ENCODE measurements at places on chromosomes 1 and 21. TPM values are rescaled to one million over a fixed set of nuclear protein-coding genes. Genes with fewer than 3 reads are reported as not detected.

SLC45A1 gene
- total RNA-seq = 4.8 TPM

SPOCD1 gene
- total RNA-seq = 76.4 TPM

TMEM52 gene
- total RNA-seq = 0.15 TPM

TIE1 gene
- total RNA-seq = 0.17 TPM

ABCA4 gene
- not detected for total RNA-seq

AQP10 gene
- not detected for total RNA-seq

RGL1 gene
- total RNA-seq = 25.3 TPM

F13B gene
- total RNA-seq = not detected

SLC1A7 gene
- total RNA-seq = 1.2 TPM

CD247 gene
- total RNA-seq = not detected

PRAMEF9 gene
- not detected for total RNA-seq

RERE gene
- total RNA-seq = 41.0 TPM

FCMR gene
- not detected for total RNA-seq

SEMA6C gene
- total RNA-seq = 1.2 TPM

GIPC2 gene
- total RNA-seq = 0.33 TPM

WNT3A gene
- not detected for total RNA-seq

AK4 gene
- 23.4 TPM for total RNA-seq

METTL18 gene
- total RNA-seq = 8.9 TPM

MIXL1 gene
- total RNA-seq = not detected

SELL gene
- total RNA-seq = 0.15 TPM

GPR25 gene
- total RNA-seq = not detected

OLFM3 gene
- not detected for total RNA-seq

ARMH1 gene
- total RNA-seq = 1.3 TPM

RAB7B gene
- total RNA-seq = 12.4 TPM

NHLH2 gene
- not detected for total RNA-seq

SERINC2 gene
- total RNA-seq = 38.9 TPM

RAB25 gene
- total RNA-seq = not detected

TXNDC12 gene
- total RNA-seq = 31.6 TPM

NBL1 gene
- 117 TPM for total RNA-seq

ZNF691 gene
- total RNA-seq = 10.5 TPM

TNNI3K gene
- total RNA-seq = 1.8 TPM

CACNA1E gene
- not detected for total RNA-seq

SPRR1B gene
- total RNA-seq = not detected

SYT6 gene
- not detected for total RNA-seq

LGR6 gene
- not detected for total RNA-seq

OR6F1 gene
- total RNA-seq = not detected

NR1I3 gene
- total RNA-seq = not detected

HPDL gene
- total RNA-seq = 0.73 TPM

CDC14A gene
- total RNA-seq = 3.8 TPM

Measured in smooth muscle cell of trachea (primary cell).